ENCODE measurements at places on chromosomes 6 and 20.

- no peak for DNase-seq
These were observed 97.4 kb downstream of the PDSS2 start for GRCh38 chr6:107361753-107362604.

DNA sequence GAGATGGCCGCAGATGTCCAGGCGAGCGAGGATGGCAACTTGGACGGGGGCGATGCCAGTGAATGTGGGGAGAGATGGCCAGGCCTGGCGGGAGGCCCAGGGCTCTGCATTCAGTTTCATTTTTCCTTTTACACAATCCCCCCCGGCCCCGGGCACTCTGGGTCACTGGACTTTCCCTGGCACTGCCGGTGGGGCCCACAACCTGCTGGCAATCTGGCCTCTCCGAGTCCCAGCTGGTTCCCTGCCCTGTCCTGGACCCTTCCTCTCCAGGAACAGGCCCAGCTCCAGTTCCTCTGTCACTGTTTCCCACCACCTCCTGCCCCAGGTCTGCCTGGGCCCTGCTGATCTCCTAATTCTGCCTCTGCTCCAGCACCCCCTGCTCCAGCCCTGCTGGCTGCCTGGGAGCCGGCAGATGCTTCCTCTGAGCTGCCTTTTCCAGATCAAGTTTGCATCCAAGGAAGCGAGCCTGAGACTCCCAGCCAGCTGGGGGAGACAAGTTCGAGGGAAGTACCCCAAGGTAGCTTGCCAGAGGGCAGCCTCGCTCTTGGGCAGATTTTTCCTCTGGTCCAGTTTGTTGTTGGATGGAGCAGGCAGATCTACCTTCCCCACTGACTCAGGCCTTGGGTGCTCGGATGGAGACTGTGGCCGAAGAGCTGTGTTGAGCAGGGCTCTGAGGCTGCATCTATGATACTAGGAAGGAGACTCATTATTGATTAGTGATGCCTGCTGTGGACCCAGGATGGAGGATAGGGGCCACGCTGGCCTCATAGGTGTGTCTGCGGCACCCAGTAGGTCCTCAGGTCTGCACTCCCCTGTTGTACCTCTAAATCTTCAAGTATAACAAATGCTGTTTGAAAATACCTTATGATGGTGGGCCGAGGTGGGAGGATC is 83.2 kb downstream of the CEBPB start:
- DNase-seq: no peak

DNA sequence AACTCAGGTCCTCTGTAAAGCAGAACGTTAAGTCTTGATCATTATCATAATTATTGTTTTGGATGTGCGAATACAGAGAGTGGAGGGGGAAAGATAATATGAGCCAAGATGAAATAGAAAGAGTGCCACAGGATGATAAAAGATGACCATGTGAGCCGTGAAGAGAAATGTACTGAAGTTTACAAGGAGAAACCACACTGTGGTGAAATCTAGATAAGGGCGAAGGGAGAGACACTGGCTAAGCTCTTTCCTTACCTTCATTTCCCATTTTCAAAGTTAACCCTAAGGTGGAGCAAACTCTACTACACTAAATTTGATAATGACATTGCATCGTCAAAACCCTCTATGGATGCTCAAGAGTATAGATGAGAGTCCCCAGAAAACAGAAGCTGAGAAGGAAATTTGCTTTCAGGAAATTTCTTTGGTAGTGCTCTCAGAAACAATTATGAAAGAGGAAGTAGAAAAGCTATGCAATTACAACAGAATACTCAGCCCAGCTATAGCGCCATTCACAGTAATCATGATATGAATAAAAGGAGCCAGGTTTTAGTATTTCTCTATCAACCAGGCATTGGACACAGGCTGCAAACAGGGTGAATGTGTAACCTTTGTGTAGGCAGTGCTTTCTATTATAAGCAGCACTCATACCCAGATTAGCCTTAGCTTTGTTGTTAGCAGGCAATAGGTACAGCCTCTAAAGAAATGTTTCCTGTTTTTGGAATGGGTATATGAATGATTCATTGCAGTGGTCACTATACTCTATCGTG is 1080.7 kb downstream of the GRIK2 start:
- DNase-seq: no peak

- no peak for DNase-seq
These were observed 49.3 kb downstream of the GPR63 start for GRCh38 chr6:96787846-96788580.

DNA sequence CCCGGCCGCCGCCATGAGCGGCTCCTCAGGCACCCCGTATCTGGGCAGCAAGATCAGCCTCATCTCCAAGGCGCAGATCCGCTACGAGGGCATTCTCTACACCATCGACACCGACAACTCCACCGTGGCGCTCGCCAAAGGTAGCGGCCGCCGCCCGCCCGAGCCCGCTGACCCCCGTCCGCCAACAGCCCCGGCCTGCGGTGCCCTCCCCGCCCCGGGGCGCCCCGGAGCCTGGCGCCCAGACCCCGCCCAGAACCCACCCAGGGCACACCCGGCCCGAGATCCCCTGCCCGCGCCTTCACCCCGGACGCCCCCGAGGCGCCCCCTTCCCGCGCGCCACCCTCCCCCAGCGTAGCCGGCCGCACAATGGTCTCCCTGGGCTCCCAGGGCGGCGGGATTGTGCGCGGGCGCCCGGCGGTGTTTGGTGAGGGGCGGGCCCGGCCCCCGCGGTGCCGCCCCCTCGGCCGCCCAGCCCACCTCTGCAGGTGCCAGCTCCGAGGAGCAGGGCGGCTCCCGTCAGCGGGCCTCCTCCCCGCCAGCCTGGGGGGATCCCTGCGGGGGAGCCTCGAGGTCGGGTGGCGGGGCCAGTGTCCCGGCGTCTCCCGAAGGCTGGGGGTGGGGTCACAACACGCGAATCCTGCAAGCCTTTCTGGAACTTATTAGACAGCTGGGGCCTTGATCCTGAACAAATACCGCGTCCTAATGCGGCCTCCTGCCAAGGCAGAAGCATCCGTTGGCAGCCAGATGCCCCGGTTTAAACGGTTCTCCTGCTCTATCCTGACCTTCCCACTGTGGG is 577 bp downstream of the LSM14B start:
- peak; percentile 63 for DNase-seq

- no peak for DNase-seq
These were observed 301.2 kb downstream of the PLCB1 start for GRCh38 chr20:8433291-8433690.

DNA sequence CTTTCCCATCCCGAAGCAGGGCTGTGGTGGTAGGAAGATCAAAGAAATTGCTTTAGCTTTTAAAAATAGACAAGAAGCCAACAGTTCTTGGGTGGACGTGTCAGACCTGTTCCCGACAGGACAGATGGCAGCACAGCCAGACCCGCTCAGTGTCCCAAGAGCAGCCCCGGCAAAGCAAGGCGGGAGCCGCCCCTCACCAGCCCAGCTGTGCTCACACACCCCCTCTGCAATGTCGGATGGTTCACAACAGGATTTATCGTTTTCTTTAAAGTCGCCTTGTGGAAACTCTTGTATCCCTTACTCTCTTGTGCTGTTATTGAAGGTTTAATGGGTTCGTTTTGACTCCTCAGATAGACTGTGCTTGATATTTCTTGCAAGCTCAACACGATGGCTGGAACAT is 302.4 kb downstream of the THBS2 start:
- no peak for DNase-seq

DNA sequence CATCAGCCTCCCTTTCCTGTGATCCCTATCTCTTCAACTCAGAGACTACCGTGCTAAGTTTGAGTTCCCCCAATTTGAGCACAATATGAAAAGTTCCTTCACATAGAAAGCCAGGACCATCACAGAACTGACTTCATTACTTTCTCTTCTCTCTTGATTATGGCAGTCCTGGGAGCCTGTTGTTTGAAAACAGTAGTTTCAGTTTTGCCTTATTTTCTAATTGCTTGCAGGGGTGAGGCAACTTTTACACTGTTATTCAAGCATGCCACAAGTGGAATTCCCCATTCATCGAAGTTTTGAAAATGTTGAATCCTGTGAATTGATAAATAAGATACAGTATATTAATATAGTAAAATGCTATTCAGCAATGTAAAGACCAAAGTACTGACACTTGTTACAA is 569.7 kb upstream of the MARCKS start:
- no peak for DNase-seq

DNA sequence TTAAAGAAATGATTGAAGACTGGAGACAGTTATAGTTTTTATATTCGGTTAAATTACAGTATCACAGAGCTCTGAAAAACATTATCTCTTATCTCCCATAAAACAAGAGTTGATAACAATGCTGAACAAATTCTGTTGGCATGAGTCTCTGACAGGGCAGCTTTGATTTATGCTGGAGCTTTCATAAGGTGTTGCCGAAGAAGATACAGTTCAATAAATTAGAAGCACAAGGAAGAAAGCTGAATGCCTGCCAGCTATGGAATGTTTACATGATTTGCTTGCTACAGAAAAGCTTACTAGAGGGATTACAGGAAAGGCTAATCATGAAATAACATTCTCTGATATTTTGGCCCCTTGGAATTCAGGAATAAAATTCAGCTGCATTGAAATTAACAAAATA is 431.9 kb upstream of the GJE1 start:
- DNase-seq: no peak

DNA sequence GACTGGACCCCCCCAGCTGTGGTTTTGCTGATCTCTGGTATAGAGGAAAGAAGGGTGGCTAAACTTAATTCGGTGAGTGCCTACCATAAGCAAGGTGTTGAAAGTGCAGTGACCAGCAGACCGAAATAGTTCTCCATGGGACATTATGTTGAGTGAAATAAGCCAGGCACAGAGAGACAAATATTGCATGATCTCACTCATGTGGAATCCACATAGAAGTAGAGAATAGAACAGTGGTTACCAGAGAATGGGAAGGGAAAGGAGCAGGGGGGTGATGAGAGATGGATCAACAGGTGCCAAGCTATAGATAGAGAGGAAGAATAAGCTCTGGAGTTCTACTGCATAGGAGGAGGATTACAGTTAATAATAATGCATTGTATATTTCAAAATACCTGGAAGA is 9.7 kb upstream of the GCNT2 start:
- no peak for DNase-seq

DNA sequence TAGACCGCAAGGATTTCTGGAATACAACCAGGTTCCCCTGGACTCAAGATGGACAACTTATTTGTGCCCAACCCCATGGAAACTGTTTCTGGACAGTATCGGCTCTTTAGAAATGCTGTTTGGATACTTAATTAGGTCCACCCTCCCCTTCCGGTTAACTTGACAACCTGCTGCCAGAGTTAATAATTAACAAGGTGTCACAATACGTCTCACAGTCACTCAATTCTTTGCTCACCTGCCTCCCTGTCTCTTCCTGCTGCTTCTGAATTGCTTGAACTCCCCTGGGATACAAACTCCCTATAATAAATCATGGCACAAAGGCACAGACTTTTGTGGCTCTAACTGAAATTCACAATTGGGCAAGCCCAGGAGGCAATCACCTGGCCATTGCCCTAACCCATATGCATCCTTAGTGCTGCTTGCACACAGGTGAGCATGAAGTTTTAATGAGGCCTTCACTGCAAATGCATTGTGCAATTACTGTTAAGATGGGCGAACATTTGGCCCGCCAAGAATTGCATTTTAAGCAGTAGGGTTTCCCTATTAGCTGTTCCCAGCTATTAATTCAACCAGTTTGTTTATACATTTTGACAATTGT is 504.4 kb upstream of the NOX3 start:
- no peak for DNase-seq

GRCh38 chr20:25987073-25987927 is 290.6 kb upstream of the ZNF337 start:
- DNase-seq: peak; percentile 44

DNA sequence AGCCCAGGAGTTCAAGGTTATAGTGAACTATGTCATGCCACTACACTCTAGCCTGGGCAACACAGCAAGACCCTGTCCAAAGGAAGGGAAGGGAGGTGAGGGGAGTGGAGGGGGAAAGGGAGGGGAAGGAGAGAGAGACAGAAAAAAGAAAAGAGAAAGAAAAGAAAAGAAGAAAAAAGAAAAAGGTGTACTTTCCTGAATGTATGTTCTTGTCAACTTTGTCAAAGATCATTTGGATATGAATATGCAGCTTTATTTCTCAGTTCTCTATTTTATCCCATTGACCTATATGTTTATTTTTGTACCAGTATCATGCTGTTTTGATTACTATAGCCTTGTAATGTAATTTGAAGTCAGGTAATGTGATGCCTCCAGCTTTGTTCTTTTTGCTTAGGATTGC is 30.9 kb upstream of the FKBP1C start:
- DNase-seq: no peak

DNA sequence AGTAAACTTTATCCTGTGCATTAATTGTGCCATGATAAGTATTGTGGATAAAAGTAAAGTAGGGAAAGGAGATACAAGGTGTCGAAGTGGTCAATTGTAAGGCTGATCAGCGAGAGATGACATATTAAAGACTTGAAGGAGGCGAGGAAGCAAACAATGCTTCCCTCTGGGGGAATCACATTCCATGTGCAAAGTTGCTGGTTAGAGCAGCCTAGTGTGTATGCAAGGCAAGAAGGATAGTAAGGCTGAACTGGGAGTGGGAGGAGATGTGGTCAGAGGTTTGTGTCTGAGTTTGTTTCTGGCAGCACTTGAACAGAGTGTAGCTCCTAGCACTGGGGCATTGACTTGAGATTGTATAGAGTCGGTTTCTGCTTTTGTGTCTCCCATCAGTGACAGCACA is 122.9 kb downstream of the SLC35F1 start:
- DNase-seq: no peak

- no peak for DNase-seq
These were observed 3.5 kb upstream of the HTR1B start for GRCh38 chr6:77466451-77467437.

GRCh38 chr6:14092316-14092715 is 25.3 kb upstream of the CD83 start:
- DNase-seq: no peak

All from GM12892 (cell line).